NCI-H1436 treated with DMSO at 0.1 percent for 48 hours (cell line): ENCODE measurements at places on chromosomes 3 and 15.

- no peak for DNase-seq
Measured at GRCh38 chr3:109825971-109826810, 488.8 kb upstream of the DPPA4 start.

DNA sequence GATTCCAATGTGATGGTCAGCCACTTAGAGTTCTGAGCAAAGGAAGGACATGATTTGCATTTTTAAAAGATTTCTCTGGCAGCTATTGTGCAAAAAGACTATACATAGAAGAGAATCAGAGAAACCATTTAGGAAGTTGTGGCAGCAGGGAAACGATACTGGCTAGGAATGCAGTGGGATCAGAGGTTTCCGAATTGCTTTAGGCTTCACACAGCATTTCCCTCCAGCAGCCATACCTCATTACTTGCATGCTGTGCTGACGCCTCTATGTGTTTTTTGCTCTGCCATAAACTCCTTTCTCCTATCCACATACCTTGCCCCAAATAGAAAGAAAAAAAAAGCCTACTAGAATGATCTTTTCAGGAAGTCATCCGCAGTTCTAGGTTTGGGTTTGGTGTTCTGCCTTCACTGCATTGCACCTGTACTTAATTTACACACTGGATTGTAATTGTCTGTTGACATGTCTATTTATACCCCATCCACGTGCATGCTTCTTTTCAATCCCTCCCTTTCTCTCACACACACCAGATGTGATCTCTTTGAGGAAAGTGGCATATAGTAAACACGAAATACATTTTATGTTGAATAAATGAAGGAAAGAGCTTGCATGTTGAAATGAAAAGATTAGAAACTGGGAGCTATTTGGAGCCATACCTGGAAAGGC lies 860.3 kb upstream of the SEMA6D start:
- peak; percentile 47 for DNase-seq

DNA sequence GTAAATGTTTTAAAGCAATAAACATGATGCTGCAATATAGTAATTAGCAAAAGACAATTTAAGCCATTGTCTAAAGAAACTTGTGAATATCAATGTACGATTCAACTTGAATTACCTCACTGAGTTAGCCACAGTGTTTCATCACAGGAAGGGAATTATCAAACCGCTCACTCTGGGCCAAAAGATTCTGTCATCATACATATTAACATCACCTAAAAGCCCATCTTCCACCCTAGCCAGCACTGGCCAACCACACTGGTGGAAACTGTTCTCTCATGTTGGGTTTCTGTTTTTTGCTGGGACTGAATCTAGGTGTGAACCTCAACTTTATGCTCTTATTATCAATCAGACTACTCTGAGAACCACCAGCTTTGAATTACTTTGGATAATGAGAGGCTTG lies 497.7 kb upstream of the THBS1 start:
- DNase-seq = no peak

GRCh38 chr3:124787476-124788195 lies 57.4 kb downstream of the UMPS start:
- DNase-seq = no peak

DNA sequence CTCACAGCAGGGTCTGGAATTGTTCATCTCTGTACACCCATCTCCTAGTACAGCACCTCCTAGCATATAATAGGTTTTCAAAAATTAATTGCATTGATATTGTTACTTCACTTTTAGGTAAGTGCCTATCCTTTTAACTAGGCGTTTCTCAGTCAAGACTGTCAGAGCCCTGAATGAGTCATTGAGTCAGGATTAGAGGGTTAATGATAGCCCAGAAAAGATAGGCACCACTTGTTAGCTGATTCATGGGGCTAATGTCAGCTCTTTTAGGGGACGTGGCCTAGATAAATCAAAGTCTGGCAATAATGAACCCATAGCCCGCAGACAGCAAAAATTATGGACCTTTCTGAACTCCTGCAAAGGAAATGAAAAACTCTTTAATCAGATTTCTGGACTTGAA lies 42.9 kb downstream of the TIMP4 start:
- no peak for DNase-seq

- no peak for DNase-seq
Measured at GRCh38 chr15:89444241-89445225, 51.9 kb downstream of the RHCG start.

GRCh38 chr3:50192689-50193141 lies 1.3 kb downstream of the GNAT1 start:
- DNase-seq = no peak

DNA sequence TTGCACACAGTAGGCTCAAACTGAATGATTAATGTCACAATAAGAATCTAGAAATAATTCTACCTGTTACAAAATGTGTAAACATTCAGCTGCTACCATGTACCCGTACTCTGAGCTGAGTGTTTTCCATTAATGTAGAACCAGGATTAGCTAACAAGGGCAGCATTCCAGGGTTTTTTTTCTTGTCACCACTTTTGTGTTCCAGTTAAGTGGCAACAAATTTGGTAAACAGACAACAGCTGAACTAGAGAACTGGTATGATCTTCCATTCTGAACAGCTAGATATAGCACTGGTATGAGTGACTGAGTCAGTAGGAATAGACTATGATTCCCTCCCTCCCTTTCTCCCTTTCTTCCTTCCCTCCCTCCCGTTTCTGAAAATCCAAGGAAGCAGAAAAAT lies 229.4 kb downstream of the CD47 start:
- DNase-seq = no peak

DNA sequence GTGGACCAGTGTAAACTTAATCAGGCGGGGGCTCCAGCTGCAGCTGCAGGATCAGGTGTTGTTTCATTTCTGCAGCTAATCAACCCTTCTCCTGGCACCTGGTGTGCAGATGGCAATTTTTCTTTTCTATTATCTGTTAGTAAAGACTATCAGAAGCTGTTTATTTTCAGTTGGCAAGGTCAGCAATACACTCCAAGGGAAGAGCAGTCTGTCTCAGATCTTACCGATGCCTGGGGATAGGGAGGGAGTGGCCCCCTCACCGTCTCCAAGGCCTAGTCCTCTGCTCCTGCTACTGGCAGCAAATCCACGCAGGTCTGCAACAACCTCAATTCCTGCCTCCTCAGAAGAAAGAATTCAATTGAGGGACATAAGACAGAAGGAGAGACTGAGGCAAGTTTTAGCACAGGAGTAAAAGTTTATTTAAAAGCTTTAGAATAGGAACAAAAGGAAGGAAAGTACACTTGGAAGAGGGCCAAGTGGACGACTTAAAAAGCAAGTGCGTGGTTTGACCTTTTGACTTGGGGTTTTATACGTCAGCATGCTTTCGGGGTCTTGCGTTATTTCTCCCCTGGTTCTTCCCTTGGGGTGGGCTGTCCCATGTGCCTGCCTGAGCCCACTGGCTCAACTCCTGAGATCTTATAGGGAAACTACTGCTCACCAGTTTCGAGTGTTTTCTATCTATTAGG lies 9.2 kb downstream of the CCRL2 start:
- no peak for DNase-seq

GRCh38 chr3:129077222-129077621 lies 16.6 kb downstream of the GP9 start:
- DNase-seq = no peak

GRCh38 chr3:182527745-182528144 lies 265.6 kb upstream of the ATP11B start:
- no peak for DNase-seq

- DNase-seq = no peak
Measured at GRCh38 chr15:51046799-51047449, 47.8 kb downstream of the TNFAIP8L3 start.

DNA sequence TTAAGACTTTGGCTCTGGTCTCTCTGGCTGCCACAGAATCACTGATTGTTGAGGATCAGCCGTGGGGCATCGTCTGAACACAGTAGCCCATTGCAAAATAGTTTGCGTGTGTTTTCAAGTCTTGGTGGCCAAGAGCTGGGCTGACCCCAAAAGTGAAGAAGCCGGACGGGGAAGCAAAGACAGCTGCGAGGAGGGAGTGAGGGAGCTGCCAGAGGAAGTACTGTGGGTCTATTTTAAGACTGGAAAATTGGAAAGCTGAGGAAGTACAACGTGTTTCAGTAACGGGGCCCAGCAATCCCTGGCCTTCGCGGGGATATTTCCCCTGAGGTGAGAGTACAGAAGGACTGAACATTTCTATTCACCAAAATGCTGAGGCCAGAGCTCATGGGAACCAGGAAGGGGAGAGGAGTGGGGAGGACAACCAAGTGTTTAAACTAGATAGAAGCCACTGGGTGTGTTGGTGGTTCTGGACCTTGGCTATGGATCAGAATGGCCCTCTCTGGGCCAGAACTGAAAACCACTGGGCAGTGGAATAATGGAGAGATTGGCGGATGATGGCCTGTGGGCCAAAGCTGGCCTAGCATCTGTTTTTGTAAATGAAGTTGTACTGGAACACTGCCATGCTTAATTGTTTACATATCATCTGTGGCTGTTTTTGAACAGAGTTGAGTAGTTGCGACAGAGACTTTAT lies 34.1 kb upstream of the LIMD1 start:
- DNase-seq = no peak

GRCh38 chr3:87595798-87596197 lies 319.4 kb upstream of the POU1F1 start:
- no peak for DNase-seq

GRCh38 chr3:5166846-5167245 lies 20.7 kb upstream of the EDEM1 start:
- no peak for DNase-seq

- DNase-seq = no peak
Measured at GRCh38 chr3:45128950-45129349, 17.2 kb downstream of the CDCP1 start.

GRCh38 chr3:156142702-156143101 lies 22.3 kb downstream of the KCNAB1 start:
- DNase-seq = no peak

- DNase-seq = no peak
Measured at GRCh38 chr3:61687206-61687605, 125.8 kb downstream of the PTPRG start.

- DNase-seq = no peak
Measured at GRCh38 chr3:46280105-46280797, 38.0 kb downstream of the CCR3 start.

DNA sequence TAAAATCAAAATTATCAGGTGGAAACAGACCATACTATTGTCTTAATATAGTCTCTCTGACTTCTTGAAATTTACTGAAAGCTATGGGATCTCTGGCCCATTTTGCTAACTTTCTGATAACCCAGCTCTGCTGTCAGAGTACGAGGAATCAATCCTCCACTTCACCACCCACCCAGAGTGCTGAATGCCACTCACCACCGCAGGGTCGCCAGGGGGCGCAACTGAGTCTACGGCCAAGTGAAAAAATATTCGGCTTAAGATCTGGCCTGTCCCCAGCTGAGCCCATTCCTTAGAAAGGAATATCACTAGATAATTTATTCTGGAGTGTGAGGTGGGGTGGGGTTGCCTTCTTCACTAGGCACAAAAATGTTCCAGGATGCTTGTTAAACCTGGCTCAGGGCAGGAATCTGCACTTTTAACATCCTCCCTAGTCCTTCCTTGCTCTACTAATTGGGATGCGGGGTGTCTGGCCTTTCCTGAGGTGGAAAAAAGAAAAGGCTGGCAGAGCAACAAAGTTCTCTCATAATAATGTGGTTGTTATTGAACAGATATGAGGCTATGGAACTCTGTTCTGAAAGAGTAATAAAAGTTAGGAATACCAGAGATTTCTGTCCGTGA lies 520.6 kb downstream of the MFSD1 start:
- no peak for DNase-seq

DNA sequence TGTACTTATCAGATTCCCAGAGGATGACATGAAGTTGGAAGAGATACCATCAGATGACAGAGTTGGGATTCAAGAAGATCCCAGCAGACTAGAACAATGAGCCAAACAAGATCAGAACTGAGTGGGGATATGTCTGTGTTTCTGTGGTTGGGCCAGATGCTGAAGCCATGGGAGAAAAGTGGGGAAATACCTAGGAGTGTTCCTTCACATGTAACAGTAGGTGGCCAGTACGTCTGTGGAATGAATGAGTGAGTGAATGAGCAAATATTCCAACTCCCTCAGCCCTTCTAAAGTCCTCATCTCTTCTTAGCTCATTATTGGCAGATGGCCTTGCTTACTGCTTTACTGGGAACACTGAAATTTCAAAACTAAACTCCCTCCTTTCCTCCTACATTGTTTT lies 32.2 kb upstream of the GREM1 start:
- no peak for DNase-seq

- no peak for DNase-seq
Measured at GRCh38 chr15:55256281-55257011, 33.2 kb downstream of the RAB27A start.

GRCh38 chr3:157079676-157080369 lies 80.1 kb downstream of the CCNL1 start:
- no peak for DNase-seq

GRCh38 chr3:127790882-127791183 lies 31.5 kb downstream of the MGLL start:
- no peak for DNase-seq

DNA sequence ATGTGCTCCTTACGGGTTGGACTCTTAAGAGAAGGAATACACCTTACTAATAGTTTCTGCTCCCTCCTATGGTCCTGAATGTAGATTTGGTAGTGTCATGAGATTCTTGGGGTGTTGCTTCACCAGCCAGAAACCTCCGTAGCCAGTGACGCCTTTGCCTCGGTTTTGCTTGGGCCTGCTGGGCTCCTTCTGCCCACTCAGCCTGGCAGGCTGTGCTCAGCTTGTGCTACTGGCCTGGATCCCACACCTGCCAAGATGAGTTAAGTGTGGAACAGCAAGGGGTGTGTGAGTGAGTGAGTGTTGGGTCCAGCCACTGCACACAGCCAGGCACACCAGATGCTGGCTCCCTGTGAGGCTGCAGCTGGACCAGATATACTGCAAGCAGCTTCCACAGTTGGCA lies 560.1 kb downstream of the NLGN1 start:
- DNase-seq = no peak

DNA sequence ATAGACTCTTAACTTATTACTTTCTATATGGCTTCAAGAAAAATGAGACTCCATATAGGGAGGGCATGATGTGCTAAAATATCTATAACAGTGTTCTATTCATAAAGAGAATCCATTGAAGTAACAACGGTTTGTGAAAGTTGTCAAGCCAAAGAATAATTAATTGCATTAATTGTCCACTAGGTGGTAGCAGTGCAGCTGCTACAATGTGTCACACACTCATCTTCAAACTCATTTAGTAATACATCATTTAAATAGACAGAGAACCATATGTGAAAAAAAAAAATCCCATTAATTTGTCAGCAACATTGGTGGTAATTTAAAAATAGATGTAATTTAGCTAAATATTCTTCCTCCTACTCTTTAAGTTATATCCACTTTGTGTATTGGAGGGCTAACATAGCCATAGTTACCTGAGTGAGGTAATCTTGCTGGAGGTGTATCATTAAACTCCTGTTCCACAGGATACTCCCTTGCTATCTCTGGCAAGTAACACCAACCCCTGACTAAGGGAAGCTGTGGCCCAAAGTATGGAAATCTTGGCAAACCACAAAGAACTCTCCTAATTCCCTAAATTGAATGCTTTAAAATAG lies 3.7 kb upstream of the CPA3 start:
- no peak for DNase-seq

GRCh38 chr3:81985996-81986723 lies 224.7 kb upstream of the GBE1 start:
- DNase-seq = no peak

DNA sequence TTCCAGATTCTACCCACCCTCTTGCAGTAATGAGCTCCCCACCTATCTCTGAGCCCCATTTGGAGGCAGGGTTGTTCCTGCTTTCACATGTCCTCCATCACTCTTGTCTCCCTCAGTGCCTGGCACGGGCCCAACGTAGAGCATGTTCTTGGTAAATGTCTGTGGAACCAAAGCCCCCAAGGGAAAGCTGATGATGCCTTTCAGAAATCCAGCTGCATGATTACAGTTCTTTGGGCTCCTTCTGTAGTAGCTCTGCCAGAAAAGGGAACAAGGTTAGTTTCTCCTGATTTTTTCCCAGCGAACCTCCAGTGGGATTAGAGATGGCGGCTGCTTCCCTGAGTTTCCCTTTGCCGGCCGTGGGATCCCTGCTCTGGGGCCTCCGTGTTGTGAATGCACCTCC lies 39.3 kb downstream of the CGNL1 start:
- DNase-seq = no peak
